Activated gamma-delta T cell treated with Interleukin-2 at 50 U/mL for 16 hours (primary cell): ENCODE measurements at places on chromosomes 3 and 15.

DNA sequence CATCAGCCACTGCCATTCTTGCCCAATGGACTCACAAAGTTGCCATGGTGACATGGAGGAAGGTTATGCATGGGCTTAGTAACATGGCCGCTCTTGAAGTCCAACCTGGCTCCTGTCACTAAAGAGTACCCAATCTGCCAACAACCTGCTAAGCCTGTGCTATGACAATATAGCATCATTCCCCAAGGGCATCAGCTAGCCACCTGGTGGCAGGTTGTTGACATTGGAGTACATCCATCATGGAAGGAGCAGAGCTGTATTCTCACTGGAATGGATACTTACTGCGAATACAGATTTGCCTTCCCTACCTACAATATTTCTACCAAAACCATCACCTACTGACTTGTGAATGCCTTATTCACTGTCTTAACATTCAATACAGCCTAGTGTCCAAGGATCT is 138.9 kb upstream of the RORA start:
- DNase-seq, result no peak

DNA sequence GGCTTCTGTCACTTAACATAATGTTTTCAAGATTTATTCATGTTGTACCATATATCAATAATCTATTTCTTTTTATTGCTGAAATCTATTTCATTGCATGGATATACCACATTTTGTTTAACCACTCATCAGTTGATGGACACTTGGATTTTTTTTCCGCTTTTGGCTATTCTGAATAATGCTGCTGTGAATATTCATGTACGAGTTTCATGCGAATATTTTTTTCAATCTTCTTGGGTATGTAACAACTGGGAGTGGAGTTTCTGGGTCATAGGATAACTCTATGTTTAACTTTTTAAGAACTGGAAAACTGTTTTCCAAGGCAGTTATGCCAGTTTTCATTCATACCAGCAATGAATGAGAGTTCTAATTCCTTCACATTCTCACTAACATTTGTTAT is 21.7 kb upstream of the GPR160 start:
- DNase-seq, result no peak

DNA sequence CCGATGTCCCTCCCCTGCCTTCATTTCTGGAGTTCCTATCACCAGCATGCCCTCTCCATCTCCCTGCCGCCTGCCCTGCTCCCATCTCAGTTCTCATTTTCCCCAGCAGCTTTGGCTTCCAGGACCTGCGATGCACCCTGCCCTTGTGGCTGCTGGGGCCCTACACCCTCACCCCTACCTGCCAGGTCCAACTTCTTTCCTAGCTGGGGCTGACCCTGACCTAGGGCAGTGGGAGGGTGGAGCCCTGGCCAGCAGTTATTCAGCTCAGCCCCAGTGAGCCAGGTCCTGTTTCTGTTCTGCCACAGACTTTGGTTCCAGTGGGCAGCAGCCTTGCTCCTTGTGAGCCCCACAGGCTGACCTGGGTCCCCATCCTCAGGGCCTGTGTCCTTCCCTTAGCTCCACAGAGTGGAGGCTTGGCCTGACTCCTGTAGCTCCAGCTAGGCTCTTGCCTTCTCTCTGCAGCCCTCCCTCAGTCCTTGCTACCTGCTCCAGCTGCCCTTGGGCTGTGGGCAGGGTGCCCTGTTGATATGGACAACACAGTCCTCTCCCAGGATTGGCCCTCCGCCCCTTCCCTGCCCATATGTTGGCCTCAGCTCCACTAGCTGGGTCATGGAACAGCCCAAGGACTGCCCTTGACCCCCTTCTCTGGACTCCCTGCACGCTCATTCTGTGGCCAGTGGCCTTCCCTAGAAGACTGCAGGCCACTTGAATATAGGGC is 34.7 kb upstream of the PDE8A start:
- DNase-seq, result no peak

- no peak for DNase-seq
Measured at GRCh38 chr15:75025107-75025506, 1.7 kb downstream of the PPCDC start.

- no peak for DNase-seq
Measured at GRCh38 chr3:51748327-51748726, 30.7 kb downstream of the IQCF6 start.

GRCh38 chr3:46092702-46093080 is 65.4 kb upstream of the XCR1 start:
- DNase-seq, result no peak

- DNase-seq, result no peak
Measured at GRCh38 chr3:3615533-3615932, 183.7 kb upstream of the LRRN1 start.

DNA sequence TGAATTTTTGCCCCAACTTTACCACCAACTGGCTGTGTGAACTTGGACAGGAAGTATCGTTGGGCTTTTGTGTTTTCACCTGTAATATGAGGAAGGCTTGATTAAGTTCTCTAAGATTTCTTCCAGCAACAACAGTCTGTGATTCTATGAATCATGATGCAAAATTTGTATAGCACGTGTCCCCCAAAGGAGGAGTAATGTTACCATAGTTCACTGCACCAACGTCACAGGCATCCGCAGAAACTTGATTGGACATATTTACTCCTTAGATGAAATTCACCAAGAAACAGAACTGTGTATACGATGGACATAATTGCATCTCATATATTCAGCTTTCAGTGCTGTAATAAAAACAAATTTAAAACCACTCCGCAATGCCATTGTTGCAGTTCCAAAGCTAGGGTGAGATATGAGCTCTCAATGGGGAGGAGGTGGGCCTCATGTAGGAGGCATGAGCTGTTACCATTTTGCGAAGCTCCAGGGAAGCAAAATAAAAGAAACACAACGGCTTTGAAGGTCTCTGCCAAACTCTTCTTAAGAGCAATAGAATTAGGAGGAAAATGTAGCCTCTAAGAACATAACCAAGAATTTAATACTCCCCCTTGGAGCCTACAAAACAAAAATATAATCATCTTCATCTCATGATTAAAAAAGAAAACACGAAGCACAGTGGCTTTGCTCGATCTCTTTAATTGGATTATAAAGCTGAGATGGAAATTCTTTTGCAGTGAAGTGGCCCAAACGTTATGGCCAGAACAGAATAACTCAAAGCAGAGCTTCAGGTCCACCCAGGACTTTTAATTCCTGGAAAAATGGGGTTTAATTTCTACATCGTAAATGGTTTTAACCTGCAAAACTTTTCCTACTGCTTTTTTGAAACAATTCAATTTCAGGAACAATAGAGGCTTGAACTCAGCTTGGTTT is 80.7 kb downstream of the CHST2 start:
- no peak for DNase-seq

DNA sequence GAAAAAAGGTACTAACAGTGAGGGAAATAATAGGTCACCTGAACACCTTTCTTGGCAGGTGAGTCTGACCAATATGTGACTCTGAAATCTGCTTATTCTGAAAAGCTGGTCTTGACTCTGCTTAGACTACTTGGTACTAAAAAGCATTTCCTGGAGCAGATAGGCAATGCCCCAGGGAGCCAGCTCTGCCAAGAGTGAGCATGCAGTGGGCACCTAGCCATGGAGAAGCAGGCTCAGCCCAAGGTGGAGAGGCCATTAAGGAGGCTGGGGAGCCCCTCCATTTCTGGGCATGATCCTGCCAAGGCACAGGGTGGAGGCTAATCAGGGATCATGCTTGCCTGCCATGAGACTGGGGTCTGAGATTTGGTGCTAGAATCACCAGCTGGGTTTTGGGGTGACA is 1.6 kb upstream of the LTF start:
- no peak for DNase-seq

DNA sequence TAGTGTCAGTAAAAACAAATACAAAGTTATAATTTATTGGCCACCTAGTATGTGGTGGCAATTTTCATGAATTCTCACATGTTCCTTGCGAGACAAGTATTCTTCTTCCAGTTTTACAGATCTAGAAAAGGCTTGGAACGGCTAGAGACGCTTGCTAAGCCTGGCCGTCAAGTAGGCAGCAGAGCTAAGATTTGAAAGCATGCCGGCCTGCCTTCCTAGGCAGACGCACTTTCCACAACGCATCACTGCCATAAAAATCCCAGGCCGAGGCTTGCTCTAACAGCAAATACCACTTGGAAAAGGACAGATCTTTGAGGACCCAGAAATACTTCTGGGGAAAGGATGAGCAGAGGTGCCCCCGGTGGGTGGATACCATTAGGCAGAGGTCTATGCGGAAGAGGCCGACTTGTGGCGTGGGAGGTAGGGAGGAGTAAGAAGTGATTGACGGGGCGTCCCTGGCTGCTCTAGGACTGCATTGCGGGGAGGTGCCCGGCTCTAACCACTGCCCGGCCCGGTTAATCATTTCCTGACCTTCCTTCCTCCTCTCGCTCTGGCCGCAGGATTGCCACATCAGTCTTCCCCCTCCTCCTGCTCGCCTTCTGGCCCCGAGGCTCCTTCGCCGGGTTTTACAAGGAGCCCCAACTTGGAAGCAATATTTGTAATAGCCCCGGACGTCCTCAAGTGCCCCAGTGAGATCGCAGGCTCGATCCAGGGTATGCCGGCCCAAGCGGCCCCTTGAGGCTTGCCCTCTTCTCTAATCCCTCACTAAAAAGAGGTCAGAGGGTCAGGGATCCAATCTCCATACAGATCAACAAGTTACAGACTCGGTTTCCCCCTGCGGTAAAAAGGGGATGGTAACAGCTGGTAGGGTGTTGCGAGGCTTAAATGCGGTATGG is 1.3 kb upstream of the USP3 start:
- DNase-seq, result peak; percentile 65

DNA sequence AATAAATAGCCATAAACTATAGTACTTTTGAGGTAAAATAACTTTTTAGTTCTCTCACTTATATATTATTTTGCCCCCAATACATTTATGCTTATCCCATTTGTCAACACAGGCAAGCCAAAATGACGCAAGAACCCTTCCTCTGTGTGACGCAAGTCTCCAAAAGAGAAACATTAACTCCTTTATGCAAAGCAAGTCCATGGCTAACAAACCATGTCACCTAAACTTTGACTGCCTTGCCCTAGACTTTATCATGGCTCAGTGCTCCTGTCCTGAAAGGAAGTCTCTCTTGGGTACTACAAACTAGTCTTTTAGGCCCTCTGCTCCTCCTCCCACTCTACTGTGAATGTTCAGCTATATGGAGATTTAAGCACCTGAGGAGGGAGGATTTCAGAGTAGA is 230.5 kb downstream of the UNC13C start:
- DNase-seq, result no peak

GRCh38 chr3:11534793-11535101 is 109.0 kb downstream of the VGLL4 start:
- no peak for DNase-seq

GRCh38 chr3:97712919-97713318 is 51.6 kb upstream of the ARL6 start:
- no peak for DNase-seq

- DNase-seq, result no peak
Measured at GRCh38 chr3:16024548-16024947, 149.9 kb upstream of the GALNT15 start.

GRCh38 chr15:40386480-40386879 is 4.0 kb downstream of the KNSTRN start:
- DNase-seq, result no peak
